Stimulated activated CD4-positive, alpha-beta T cell treated with anti-CD3 and anti-CD28 coated beads, Interleukin-15, amount 100 ng/mL, for 1 hour (primary cell): ENCODE measurements at places on chromosomes 12 and 14.

- no peak for DNase-seq
Measured at GRCh38 chr14:59349258-59349701, 115.9 kb downstream of the GPR135 start.

GRCh38 chr14:23418021-23418420, 9.9 kb upstream of the MYH6 start:
- no peak for DNase-seq

DNA sequence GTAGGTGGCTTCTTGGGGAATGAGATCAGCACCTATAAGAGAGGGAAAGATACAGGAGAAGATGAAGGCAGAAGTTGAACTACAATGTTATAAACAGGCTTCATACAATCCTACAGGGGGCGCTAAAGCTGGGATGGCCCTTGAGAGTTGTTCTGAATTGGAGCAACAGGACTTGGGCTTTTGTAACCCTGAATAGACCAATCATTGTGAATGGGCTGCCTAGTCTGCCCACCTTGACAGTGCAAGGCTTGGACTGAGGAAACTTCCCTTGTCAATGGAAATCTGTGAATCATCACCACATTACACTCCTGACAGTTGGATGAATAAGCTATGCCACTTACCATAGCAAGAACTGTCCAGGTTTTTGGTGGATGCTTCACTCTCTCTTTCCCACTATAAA, 306.1 kb downstream of the KCNC2 start:
- no peak for DNase-seq

- DNase-seq: no peak
Measured at GRCh38 chr12:5377997-5378592, 53.8 kb upstream of the NTF3 start.

DNA sequence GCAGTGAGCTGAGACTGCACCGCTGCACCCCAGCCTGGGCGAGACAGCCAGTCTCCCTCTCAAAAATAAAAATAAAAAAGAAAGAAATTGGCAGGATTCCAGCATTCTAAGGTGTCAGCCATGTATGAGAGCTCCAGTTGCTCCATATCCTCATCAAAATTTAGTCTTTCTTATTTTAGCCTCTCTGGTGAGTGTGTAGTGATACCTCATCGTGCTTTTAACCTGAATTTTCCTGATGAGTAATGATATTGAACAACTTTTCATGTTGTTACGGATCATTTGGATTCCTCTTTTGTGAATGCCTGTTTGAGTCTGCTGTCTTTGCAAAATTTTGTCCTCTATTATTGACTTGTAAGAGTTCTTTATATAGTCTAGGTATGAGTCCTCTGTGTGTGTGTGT, 28.5 kb downstream of the CCDC60 start:
- DNase-seq: no peak

DNA sequence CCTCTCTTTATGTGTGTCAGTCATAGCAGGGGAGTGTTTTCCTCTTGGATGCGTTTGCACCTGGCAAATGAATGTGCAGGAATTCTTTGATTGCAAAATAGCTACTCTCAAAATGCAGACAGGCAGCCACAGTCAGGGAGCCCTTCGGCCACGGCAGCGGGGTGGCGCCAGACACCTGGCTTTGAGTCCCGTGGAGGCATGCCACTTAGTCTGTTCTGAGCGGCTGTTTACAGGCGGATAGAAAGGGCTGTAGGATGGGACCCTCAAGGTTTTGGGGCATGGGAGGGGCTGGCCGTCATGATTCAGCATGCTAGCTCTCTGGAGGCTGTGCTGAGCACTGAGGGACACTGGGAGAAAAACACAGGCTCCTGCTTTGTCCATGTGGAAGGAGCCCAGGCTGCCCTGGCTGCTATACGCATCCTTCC, 117.1 kb downstream of the SLC25A47 start:
- DNase-seq: peak; percentile 16

GRCh38 chr14:68512088-68512487, 280.8 kb downstream of the ZFP36L1 start:
- DNase-seq: no peak

DNA sequence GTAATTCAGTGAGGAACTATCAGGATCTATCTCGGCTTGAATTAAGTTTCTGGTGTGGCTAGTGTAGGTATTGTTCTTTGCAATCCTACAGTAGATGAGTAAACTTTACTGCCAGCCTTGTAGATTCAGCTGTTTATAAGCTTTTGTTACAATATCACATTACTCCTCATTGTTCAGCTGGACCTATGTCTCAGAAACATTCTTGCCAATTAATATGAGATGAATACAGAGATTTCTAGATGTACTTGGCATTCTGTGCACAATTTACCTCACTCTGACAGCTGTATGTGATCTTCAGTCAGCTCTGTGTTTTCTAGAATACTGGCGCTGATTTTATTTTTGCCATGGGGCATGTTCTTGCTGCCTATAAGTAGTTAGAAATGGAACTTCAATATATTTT, 55.7 kb downstream of the METTL25 start:
- no peak for DNase-seq

DNA sequence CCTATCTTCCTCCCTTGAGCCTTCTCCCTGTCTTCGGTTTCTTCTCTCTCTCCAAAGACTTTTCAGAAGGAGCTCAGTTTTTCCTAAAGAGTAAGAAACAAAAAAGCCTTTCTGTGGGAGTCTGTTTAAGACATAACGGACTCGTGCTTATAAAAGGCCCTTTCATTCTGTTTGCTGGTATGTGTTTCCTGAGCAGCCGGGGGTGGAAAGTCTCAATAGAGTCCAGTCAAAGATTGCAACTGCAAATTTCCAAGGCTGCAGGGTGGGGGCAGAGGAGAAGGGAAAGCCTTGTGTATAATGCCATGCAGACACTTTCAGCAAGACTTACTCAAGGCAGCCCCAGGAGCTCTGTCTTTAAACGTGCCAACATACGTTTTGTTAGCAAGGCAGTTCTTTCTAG, 62.2 kb downstream of the GNG2 start:
- DNase-seq: no peak

DNA sequence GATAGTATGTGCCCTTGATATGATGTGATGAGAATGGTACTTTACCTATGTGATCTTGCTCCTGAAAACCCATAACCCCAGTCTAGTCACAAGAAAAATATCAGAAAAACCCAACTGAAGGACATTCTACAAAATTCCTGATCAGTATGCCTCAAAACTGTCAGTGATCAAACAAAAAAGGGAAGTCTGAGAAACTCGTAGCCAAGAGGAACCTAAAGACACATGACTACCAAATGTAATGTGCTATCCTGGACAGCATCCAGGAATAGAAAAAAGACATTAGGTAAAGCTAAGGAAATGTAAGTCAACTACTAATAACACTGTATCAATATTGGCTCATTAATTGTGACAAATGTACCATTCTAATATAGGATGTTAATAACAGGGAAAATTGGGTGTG, 4.1 kb upstream of the WIF1 start:
- no peak for DNase-seq

DNA sequence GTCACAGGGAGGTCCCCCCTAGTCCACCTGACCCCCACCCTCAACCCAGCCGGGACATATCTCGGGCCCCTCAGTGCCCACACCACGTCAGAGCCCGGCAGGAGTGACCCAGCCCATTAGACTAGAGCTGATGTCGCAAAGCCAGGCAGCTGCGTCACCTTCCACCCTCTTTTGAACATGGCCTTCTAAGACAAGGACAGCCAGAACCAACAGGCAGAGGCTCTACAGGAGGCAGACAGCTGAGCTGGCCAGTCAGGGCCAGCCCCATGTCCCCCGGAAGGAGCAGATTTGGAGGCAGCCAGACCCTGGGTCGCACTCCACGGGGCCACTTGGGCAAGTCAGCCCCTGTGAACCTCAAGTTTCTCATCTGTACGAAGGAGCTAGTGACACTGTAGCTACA, 44.1 kb downstream of the SCARB1 start:
- DNase-seq: no peak
